ENCODE measurements at places on chromosomes 4 and X. TPM values are rescaled to one million over a fixed set of nuclear protein-coding genes. Genes with fewer than 3 reads are reported as not detected.

DNA sequence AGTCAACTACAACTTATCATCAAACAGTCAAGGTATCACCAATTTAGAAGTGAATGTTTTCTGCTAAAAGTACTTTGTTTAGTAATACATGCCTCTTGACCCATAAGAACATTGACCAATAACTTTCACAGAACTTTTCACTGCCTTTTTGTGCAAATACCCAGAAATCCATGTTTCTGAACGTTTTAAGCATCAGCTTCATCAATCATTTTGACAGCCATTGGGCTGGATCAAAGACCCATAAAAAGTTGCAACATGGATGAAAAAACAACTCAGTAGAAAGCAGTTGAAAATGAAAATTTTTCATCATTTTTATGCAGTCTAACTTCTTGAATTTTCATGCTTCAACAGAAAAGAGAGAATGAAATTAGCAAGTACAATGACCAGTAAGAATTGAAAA lies 466.7 kb downstream of the TRAM1L1 start:
- DNase-seq, result no peak
- H3K4me1 ChIP-seq, result no peaks in the 10 kb centered on the region

DNA sequence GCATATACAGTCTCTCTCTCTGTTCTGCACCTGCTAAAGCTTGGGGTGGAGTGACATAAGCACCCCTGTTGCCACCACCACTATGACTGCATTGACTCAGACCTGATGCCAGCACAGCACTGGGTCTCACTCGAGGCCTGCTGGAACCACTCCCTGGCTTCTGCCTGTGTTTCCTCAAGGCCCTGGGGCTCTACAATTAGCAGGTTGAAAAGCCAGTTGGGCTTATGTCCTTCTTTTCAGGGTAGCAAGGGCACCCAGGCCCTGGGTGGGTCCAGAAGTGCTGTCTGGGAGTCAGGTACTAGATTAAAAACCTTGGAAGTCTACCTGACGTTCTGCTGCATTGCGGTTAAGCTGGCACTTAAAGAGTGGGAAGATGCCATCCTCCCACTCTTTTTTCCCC lies 50.5 kb upstream of the MAGEC3 start:
- no peaks in the 10 kb centered on the region for H3K4me1 ChIP-seq
- DNase-seq, result no peak
- no peaks in the 10 kb centered on the region for H3K36me3 ChIP-seq
- H3K27ac ChIP-seq, result no peak overlapping the region

DNA sequence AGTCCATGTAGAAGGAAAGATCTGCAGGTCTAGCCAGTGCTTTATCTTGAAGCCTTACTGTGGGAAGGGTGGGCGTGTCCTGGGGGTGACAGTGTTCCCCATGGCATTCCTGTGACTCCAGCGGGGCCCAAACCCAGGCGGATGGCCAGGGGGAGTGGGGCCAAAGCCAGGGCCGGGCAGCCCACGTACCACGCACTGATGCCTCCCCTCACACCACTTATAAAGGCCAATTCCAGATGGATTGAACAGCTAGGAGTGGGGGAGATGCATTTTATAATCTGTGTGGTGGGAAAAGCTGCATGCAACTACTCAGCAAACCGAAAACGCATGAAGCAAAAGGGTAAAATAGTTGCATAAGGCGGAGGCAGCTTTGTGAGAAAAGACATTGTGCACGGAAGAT lies 36.4 kb downstream of the NELFA start:
- H3K36me3 ChIP-seq, result peaks cover 72% of the 10 kb centered on the region
- H3K4me1 ChIP-seq, result no peaks in the 10 kb centered on the region
- no peak overlapping the region for H3K4me3 ChIP-seq
- no peak for DNase-seq

DNA sequence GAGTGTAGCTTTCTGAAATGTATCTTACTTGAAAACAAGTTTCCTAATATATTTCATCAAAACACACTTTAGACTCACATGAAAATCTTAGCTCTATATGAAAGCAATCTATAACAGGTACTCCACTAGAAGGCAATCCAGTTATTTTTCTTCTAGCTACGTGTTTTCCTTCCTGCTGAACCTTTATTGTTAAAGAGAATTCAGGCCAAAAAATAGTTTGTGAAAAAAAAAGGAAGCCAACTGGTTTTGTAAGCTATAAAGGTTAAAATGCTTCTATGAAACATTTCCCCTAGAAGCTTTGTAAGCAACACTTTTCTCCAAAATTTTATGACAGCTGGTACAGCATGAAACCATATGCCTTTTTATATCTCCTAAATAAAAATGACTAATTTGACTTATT lies 304.7 kb upstream of the DIAPH2 start:
- no peaks in the 10 kb centered on the region for H3K4me1 ChIP-seq
- no peaks in the 10 kb centered on the region for H3K27me3 ChIP-seq
- no peak overlapping the region for H3K27ac ChIP-seq
- H3K4me3 ChIP-seq, result no peak overlapping the region

The F9 gene
- polyA plus RNA-seq, result not detected

The ZXDB gene
- 8.4 TPM for polyA plus RNA-seq
